NCI-H774 (cell line): ENCODE measurements at places on chromosomes 12 and 14.

GRCh38 chr14:76715511-76716081 lies 45.7 kb upstream of the VASH1 start:
- no peak for DNase-seq

DNA sequence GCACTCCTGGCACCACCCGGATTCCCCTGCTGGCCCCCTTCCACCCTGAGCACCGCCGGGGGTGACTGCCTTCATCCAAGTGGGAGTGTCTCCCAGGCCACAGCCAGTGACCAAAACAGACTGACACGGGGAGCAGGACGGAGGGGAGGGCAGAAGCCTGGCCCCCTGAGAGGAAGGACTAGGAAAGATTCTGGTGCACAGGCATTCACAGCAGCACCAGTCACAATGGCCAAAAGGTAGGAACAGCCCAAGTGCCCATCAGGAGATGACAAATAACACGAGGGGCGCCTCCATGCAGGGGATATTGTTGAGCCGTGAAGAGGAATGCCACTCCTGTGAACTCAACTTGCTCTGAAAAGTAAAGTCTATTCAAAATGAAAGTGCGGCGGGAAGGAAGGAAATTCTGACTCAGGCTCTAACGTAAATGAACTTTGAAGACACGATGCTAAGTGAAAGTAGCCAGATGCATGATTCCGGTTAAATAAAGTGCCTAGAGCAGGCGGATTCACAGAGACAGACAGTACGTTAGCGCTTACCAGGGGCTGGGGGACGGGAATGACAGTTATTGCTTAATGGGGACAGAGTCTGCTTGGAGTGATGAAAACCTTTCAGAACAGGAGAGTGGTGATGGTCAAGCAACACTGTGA lies 146.1 kb upstream of the NCOR2 start:
- DNase-seq: no peak

- no peak for DNase-seq
Measured at GRCh38 chr14:95228240-95228639, 70.9 kb upstream of the DICER1 start.

GRCh38 chr12:127819056-127819455 lies 447.9 kb upstream of the TMEM132C start:
- DNase-seq: no peak

DNA sequence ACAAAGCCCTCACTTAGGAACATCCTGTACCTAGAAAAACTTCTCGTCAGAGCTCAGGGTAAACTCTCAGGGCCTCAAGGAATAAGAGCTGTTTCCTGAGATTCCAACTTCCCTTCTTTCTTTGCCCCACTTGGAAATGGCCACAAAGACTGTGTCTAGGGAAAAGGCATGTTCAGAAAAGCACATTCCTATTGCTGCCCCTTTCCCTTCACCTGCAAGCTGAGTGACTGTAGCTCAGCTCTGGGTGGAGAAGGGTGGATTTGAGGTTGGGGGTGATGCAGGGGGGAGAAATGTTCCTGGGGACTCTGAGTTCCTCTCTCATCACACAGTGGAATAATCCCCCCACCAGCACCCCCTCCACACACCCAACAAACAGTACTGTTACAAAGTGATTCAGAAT lies 6.8 kb downstream of the ENDOU start:
- DNase-seq: no peak

GRCh38 chr12:23862701-23863100 lies 86.8 kb downstream of the SOX5 start:
- DNase-seq: no peak

DNA sequence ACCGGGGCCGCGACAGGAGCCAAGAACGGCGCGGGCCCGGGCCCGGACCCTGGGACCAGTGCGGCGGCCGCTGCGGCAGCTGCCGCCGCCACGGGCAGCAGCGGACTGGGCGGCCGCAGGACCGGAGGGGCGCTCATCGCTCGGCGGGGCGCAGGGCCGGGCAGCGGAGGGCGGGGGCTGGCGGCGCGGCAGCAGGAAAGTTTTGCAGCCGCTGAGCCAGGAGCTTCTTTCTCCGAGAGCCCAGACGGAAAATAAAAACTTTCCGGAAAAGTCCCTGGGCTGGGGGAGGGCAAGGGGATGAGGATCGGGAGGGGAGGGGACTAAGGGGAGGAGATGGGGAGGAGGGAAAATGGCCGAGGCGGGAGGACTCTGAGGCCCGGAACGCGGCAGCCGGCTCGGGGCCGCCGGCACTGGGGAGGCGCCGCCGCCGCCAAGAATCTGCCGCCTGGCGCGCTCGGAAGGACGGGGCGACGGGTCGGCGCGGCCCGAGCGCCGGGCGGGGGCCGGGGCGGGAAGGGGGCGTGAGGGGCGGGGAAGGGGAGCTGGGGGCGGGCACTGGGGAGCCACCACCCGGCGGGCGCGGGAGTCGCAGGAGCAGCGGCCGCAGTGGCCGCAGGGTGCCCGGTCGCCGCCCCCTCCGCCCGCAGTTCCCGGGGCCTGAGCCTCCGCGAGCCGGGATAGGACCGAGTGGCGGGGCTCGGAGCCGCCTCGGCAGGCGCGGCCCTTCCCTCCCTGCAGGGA lies at the start of gene PRKD1:
TSS of gene PRKD1 (minus strand) at position 472 of the 741 bp plus-strand sequence.
- DNase-seq: peak; percentile 46

- DNase-seq: no peak
Measured at GRCh38 chr14:75539162-75539560, 16.9 kb downstream of the BATF start.
